ENCODE measurements at places on chromosomes 11 and 22. TPM values are rescaled to one million over a fixed set of nuclear protein-coding genes. Genes with fewer than 3 reads are reported as not detected.

The ANKK1 gene
- total RNA-seq: not detected

GRCh38 chr22:23812378-23812777 is 25.6 kb downstream of the SMARCB1 start:
- no peak for DNase-seq

- peak; percentile 61 for DNase-seq
These were observed 29.9 kb downstream of the ARVCF start for GRCh38 chr22:19986410-19987341.

- peak; percentile 29 for DNase-seq
These were observed 230.4 kb upstream of the MTNR1B start for GRCh38 chr11:92739041-92739440.

- no peak for DNase-seq
These were observed at the start of gene DEUP1 for GRCh38 chr11:93330446-93330984. Gene DEUP1 (plus strand): TSS chr11:93330742. CDS start chr11:93332260, 1,518 bp downstream.

DNA sequence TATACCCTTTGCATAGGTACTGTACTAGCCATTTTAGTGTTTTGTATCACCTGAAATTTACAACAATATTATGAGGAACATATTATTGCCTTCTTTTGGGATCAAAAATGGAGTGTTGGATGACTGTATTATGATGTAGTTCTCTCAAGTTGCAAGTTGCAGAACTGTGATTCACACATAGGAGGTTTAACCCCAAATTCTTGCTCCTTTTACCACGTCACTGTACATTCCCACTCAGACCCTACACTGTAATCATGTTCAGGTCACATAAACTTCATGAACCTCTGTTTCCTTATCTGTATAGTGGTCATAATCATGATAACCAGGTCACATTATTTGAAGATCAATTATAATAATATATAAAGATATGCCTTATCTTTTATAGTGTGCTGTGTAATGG is 925.1 kb upstream of the TENM4 start:
- DNase-seq: no peak

DNA sequence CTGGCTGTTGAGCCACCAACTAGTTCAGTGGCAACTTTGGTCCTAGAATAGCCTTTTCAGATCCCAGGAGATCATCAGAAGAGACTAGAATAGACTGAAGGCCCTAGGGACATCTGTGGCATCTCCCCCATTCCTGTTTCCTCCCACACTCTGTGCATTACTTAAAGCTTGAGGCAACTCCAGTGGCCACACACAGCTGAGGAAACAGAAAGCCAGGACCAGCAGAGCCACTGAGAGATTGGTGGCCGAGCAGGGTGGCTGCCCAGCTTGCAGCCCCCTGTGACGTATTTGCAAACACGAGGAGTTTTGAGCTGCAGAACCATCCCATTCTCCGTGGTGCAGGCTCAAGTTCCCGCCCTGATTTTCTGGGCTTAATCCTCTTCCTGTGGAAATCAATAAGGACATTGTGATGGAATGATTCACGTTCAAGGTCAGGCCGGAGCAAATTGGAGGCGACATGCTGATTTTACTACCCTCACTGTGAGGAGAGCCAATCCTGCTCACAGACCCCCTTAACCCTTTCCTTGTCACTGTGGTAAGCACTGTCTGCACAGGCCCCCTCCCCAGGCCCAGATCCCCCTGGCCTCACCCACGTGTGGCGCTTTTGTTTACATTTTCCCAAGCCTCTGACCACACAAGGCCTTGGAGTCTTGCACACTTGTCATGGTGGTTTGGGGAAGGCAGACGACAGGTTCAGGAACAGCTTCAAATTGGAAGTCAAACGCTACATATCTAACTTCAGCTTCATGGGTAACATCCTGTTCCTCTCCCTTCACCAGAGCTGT is 69.1 kb upstream of the MYOD1 start:
- DNase-seq: no peak
